Frontal cortex (tissue), 4 donors: ENCODE measurements at places on chromosomes 5 and 9.

- no peak for DNase-seq
Observed at GRCh38 chr5:137668637-137669036, 67.3 kb downstream of the KLHL3 start.

DNA sequence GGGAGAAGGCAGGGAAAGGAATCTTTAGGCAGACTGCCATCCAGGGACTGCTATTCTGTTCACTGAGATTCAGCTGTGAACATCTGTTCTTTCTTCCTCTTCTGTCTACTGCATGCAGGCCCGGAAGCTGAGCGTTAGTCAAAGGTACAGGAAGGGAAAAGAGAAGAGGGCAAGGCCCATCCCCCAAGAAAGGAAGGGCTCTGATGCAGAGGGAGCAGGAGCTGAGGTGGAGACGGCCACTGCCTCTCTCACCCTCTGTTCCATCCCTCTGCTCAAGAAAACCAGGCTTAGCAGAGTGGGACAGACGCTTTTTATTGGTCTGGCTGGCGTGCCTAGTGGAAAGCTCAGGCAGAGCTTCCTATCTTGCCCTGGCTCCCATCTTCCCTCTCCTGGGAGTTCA lies 57.6 kb downstream of the PFDN1 start:
- DNase-seq = no peak

- DNase-seq = no peak
Observed at GRCh38 chr5:51027271-51027670, 356.0 kb upstream of the ISL1 start.

GRCh38 chr9:76717613-76718012 lies 46.6 kb upstream of the PCA3 start:
- no peak for DNase-seq

DNA sequence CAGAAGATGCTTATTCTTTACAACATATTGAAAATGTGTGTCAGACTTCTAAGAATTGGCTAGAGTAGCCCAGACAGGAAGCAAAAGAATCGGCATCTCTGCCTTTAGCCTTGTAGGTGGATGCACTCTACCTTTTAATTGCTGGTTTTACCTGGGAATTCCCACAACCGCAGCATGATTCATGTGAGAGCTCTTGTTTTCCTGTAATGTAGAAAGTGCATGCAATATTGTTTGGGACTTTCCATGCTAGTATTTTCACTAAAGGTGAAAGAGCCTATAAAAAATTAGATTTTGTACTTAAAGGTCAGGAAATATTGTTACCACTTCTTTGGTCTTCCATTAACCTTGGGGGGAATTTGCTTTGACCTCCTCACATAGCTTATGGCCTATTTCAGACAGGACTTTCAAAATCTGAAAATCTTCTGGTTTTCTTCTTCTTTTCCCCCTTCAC lies 89.8 kb downstream of the NTRK2 start:
- no peak for DNase-seq

DNA sequence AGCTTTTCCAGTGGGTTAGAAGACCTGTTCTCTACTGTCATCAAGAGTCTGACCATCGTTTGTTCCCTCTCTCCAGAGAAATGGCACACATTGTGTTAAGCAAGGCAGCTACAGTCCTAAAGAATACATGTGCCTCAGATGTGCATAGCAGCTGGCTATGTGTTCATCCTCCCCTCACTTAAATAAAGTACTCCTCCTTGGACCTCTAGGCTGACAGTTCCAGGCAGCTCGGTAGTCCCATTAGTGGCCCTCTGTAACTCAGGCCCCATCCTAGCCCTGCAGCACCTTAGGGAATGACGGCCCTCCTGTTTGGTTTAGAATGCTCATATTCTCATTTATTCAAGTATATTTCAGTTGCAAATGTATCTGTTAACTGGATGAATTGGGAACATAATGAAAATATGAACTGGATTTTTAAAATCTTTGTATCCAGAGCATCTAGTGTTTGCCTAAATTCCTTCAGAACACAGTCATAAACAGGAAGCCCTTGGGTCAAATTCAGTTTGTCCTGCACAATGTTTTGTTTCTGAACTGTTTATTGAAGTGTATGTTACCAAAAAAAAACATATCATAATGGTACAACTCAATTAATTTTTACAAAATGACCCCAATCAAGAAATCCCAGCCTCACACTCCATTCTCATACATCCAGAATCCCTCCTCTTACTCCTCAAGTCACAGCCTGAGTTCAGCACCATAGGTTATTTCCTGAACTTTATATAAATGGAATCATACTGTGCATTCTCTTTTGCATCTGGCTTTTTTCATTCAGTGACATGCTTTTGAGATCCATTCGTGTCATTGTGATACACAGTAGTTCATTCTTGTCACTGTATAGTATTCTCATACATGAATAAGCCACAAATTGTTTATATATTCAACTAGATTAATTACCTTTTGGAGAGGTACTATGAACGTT lies 1.6 kb upstream of the ASPN start:
- no peak for DNase-seq

DNA sequence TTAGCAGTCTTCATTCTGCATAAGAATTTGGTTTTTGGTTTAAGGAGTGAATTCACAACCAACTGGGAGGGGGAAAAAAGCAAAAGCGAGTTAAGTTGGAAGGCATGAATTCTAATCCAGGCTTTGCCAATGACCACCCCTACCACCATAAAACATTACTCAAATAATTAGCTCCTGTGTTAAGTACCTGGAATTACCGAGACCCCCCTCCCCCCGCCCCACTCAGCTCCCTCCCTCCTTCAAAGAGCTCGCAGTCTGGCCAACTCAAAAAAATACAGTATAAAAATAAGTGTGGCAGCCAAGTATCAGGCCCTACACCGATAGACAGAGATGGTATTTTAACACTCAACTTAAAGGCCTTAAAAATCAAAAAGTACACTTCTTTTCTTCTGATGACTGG lies 492 bp downstream of the ATG12 start:
- DNase-seq = no peak

GRCh38 chr5:35032356-35032755 lies 15.4 kb downstream of the AGXT2 start:
- DNase-seq = no peak

- no peak for DNase-seq
Observed at GRCh38 chr5:151094030-151094851, 13.4 kb upstream of the TNIP1 start.

DNA sequence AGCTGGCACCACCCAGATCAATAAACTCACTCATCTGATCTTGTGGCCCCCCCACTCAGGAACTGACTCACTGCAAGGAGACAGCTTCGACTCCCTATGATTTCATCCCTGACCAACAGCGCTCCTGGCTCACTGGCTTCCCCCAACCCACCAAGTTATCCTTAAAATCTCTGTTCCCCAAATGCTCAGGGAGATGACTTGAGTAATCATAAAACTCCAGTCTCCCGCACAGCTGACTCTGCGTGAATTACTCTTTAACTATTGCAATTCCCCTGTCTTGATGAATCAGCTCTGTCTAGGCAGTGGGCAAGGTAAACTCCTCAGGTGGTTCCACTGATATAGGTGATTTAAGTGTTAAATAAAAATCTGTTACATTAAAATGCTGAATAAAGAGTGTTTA lies 1.9 kb upstream of the TRIM32 start:
- no peak for DNase-seq

GRCh38 chr5:35717718-35718117 lies 100.1 kb downstream of the SPEF2 start:
- no peak for DNase-seq

DNA sequence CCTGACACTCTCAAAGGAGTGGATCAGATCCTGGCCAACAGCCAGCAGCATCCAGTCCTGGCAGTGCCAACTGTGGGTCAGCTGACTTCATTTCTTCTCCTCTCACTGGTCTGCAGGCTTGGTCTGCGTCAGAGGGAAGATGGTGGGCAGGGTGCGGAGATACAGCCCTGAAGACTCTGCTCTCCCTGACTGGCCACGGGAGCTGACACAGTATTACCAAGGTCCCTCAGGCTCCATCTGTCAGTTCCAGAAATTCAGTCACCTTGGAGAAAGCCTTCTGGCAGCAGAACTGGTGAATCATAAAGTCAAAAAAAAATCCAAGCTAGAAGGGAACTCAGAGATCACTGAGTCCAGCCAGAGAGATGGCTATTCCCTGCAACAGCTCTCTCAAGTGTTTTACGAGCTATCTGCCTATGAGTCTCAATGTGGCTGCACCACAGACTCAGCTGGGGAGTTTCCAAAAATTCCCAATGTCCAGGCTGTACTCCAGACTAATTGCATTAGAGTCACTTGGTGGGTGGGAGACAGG lies 27.9 kb downstream of the C1QTNF2 start:
- DNase-seq = no peak

GRCh38 chr9:97601228-97601898 lies 31.8 kb downstream of the TSTD2 start:
- no peak for DNase-seq

GRCh38 chr5:147483961-147484707 lies 25.7 kb downstream of the DPYSL3 start:
- DNase-seq = no peak

- DNase-seq = no peak
Observed at GRCh38 chr9:91604451-91605179, 181.0 kb upstream of the NFIL3 start.

GRCh38 chr9:88973281-88974045 lies 17.8 kb upstream of the S1PR3 start:
- no peak for DNase-seq

GRCh38 chr9:92720807-92721535 lies 43.7 kb downstream of the BICD2 start:
- no peak for DNase-seq
